Spinal cord (tissue), 10 donors: ENCODE measurements at places on chromosomes 11 and 22. TPM values are rescaled to one million over a fixed set of nuclear protein-coding genes. Genes with fewer than 3 reads are reported as not detected.

FXYD6 gene
- 727 TPM for polyA plus RNA-seq

GGTLC3 gene
- polyA plus RNA-seq: 0.24 TPM

SLC22A9 gene
- polyA plus RNA-seq: 0.06 TPM

CRYBB3 gene
- 1.6 TPM for polyA plus RNA-seq

POLR2F gene
- 120 TPM for polyA plus RNA-seq
